ENCODE measurements at places on chromosomes 7 and 10. TPM values are rescaled to one million over a fixed set of nuclear protein-coding genes. Genes with fewer than 3 reads are reported as not detected.

Gene TMEM26
- polyA plus RNA-seq, result 7.4 TPM

Gene GRM8
- polyA plus RNA-seq, result 0.14 TPM

Gene TLX1
- not detected for polyA plus RNA-seq

Gene SH2B2
- 2.6 TPM for polyA plus RNA-seq

Gene CCDC126
- polyA plus RNA-seq, result 13.4 TPM

Gene MYL10
- 0.30 TPM for polyA plus RNA-seq

- no peak for DNase-seq
Observed at GRCh38 chr7:37281368-37282092, 167.1 kb downstream of the ELMO1 start.

DNA sequence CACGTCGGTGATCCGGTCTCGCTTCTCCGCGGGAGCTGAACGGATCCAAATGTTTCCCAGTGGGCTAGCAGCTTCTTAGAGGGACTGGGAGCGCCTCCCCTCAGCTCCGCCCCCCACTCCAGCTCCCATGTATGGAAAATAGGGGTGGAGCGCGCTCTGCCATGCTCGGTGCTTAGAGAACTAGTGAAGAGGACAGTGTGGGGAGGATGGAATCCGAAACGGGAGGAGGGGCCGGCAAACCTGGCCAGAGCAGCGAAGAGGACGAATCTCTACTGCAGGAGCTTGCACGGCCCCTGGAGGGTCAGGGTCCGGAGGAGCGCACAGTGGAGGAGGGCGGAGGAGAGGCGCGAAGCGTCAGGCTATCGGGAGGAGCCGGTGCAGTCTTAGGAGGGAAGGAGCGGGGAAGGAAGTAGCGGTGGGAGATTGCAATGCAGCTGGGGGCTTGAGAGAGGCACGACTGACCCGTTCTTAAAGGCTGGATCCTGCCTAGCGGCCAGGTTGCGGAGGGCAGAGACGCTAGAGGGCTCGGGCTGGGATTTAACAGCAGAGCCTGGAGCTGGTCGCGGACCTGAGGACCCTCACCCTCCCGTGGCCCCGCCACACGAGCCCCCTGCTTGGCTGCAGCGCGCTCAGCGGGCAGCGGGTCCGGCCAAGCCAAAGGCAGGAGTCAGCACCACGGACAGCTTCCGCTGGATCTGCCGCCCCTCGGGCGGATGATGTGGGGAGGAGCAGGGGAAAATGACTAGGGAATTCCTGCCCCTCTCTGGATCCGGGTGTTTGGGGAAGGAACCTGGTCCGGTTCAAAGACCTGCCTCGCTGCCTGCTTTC, at the start of gene PRLHR:
Gene PRLHR (minus strand): TSS at position 51 of the 828 bp plus-strand sequence. CDS start 404 bp downstream, outside the sequence.
- peak; percentile 17 for DNase-seq

- DNase-seq, result no peak
Observed at GRCh38 chr7:24864214-24864817, 107.1 kb upstream of the GSDME start.

DNA sequence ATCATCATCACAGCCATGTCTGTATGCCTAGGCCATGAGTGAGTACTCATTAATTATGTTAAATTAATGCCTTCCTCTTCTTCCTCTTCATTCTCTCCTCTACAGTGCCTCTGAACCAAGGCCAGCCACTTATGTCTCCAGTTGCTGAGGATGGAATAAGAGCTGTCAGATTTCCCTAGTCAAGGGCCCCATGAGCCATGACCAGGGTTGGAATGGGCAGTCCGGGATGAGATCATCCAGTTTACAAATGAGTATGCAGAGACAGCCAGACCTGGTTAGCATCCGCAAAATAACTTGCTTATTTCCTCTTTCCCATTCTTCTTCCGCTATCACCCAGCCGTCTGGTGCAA, 342.7 kb downstream of the GRID1 start:
- DNase-seq, result no peak

DNA sequence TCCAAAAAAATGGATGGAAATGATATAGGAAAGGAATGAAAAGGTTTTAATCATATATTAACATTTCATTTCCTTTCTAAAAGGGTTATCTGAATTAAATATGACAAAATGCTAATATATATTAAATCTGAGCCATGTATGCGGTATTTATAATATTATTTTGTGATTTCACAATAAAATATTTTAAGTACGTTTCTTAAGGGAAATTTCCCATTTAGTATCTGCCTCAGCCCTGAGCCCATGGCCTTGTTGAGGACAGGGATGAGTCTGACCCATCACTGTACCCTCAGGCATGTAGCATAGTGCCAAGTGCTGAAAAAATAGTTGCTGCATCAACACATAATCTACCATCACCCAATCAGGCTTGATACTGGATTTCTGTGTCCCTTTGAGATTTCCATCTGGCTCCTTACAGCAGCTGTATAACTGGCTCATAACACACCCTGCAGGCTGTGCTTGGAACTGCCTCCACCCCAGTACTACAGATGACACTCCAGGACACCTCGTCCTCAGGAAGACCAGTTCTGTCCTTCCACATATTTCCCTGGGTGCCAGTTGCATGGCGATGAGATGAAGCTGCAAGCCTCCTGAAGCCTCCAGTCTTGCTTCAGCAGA, 59.4 kb upstream of the ASAH2 start:
- no peak for DNase-seq

- DNase-seq, result peak; percentile 57
Observed at GRCh38 chr7:9507290-9507689, 1073.9 kb downstream of the NXPH1 start.

DNA sequence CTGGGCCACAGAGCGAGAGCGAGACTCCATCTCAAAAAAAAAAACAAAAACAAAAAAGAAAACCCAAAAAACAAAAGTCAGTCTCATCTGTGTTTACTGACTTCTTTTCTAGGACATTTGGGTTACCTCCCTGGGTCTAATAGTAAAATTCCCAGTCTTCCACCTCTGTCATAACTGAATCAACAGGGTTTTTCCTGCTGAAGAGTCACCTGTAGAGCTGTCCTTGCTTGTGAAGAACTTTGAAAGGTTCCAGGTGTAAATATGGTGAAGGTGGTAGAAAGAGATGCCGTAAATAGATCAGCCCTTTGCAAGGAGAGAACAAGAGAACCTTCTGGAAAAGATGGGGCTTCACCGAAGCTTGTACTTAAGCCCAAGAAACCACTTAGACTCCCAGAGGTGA, 112.7 kb upstream of the BTBD16 start:
- no peak for DNase-seq

DNA sequence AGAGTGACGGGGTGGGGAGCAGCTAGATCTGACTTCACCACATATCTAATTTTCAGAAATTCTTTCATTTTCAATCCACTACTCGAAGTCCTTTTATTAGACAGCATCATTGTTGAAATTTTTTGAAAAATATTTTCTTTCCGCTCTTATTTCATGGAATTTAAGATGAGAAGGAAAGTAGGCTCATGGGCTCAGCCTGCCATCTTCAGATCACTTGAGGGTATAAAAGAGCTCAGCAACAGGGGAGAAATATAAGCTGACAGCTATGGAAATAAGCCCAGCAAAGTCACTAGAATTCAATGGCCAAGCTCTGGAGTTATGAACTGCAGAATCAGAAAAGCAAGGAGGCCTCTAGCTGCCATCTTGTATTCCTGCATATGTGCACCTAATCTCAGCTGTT, 389.1 kb downstream of the XPNPEP1 start:
- no peak for DNase-seq

DNA sequence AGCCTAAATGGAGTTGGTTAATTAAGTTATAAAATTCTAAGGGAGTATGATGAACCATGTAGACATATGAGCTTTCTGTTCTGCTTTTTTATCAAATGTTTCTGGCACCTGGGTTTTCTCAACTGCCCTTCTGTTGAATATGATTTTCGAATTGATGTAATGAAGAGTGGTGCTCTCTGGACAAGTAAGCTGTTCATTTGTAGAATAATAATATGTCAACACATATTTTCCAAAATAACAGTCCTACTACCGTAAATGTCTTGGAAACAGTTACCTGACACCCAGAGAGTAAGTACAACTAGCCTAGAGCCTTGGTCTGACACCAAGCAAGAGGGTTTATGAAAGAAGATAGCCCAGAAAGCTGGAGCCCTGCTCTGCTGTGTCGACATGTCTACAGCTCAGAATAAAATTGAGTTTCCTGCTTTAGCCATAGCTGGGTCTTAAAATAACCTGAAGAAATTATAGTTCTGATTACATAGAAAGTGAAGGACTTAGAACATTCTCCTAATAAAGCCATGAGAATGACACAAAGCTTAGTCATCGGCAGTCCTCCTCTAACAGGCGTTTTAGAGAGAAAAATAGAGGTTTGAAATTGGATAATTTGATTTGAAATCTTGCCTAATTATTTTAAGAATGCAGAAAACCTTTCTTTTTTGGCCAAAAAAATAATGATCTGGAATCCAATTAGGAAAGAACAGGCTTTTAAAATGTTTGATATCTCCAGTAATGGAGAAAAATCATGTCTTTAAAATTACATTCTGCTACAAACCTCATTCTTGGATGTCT, 25.1 kb downstream of the HDAC9 start:
- DNase-seq, result no peak

- DNase-seq, result no peak
Observed at GRCh38 chr7:69105092-69105491, 493.2 kb upstream of the AUTS2 start.

- DNase-seq, result no peak
Observed at GRCh38 chr7:34747176-34747781, 89.3 kb downstream of the NPSR1 start.

DNA sequence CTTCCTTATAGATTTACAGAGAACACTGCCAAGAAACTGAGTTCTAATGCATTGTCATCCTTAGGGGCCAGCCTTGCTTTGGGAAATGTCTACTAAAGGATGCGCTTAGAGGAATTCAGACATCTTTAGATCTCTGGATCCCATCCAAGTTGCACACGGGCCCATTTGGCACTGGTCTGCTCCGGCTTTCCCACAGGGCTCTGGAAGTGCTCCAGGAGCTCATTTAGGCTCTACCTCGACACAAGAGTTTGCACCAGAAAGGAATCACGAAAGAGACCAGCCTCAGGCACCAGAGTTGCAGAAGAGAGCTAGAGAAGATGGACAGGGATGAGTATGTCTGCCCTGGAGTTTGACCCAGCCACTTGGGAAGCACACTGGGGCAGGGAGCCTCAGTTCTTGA, 150.1 kb upstream of the TMEM72 start:
- no peak for DNase-seq

GRCh38 chr10:126876456-126876855, 28.8 kb upstream of the DOCK1 start:
- DNase-seq, result no peak

DNA sequence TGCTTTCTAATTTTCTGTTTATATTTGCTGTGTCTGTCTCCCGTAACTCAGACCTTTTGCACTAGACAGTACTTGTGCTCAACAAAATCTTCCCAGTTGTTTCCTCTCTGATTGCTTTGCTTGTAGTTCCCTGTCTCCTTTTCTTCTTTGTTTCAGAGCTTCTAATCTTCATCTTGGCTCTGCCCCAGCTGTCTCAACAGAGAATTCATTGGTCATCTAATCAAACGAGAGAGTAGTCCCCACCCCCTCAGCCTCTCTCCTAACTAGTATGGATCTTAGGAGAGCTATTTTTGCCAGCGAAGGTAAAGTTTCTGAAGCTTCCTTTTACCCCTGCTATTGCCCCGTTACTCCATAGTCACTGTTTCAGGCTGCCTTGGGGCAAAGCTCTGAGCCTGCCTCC, 32.8 kb downstream of the SLC26A4 start:
- DNase-seq, result no peak

DNA sequence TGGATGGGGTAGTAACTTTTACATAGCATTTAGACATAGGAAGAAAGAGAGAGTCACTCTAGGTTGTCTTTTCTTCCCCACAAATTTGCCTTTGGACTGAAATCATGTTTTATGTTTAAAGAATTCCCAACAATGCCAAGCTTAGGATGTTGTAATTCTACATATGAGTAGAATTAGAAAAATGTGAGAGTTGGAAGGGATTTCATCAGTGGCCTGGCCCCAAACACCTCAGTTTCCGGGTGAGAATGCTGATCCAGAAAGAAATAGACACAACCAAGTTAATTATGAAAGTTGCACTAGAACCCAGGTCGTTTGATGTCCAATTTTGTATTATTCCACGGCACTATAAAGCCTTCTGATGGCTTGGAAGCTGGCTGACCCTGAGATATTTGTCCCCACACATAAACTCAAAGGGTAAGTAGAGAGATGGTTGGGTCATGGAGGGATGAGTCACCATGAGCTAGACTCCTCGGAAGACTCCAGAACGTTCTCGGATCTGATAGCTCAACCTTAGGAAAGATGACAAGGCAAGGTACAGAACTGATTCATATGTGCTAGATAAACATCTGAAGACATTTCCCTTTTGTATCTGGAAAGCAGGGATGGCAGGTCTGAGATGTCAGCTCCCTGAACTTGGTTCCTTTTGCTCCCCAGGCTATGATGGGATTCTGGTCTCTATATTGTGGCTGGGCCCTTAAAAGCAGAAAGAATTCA, 48.8 kb upstream of the SLC35B4 start:
- no peak for DNase-seq

DNA sequence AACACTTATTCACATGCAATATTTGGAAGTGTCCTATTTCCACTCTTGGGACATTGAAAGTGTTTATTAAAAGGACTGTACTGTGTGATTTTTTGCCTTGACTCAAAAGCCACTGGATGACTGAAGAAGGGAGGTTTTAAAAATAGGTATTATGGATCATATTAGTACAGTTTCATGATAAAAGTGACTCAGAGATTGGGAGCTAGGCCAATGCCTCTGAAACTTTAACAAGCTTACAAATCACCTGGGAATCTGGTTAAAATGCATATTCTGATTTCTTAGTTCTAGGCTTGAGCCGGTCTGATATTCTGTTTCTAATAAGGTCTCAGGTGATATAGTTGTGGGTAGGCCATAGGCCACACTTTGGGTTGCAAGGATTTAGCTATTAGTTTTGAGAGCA, 191.2 kb downstream of the PLXDC2 start:
- DNase-seq, result no peak

Data from right lung (tissue), 10 donors.